ENCODE measurements at places on chromosomes 2 and 18.

GRCh38 chr18:8776013-8776943 lies 70.9 kb downstream of the MTCL1 start:
- DNase-seq = no peak

DNA sequence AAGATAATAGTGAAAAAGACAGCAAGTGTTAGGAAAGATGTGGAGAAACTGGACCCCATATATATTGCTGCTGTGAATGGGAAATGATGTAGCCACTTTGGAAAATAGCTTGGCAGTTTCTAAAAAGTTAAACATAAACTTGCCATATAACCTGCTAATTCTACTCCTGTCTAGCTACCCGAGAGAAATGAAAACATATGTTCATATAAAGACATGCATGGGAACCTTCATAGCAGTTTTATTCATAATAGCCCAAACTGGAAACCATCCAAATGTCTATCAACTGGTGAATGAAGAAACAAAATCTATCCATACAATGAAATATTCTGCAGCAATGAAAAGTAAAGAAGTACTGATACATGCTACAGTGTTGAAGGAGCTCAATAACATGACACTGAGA lies 50.4 kb upstream of the NABP1 start:
- no peak for DNase-seq

DNA sequence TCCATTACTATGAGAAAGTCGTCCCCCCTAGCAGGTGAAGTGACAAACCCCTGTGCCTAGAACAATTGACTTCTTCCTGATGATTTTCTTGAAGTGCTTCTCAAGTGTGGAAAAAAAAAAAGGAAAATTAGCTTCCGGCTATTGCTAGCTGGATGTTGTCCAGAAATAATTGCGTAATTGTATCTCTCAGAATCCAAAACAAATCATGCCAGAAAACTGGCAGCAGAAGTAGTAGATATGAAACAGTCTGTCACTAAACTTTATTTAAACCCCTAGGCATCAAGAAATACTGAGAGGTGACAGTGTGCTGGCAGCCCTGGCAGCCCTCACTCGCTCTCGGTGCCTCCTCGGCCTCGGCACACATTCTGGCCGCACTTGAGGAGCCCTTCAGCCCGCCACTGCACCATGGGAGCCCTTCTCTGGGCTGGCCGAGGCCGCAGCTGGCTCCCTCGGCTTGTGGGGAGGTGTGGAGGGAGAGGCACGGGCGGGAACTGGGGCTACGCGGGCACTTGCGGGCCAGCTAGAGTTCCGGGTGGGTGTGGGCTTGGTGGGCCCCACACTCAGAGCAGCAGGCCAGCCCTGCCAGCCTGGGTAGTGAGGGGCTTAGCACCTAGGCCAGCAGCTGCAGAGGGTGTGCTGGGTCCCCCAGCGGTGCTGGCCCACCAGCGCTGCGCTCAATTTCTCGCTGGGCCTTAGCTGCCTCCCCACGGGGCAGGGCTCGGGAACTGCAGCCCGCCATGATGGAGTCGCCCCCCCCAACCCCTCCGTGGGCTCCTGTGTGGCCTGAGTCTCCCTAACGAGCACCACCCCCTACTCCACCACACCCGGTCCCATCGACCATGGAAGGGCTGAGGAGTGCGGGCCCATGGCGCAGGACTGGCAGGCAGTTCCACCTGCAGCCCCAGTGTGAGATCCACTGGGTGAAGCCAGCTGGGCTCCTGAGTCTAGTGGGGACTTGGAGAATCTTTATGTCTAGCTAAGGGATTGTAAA lies 80.5 kb upstream of the ABCA12 start:
- no peak for DNase-seq

- DNase-seq = no peak
These were observed 137.0 kb downstream of the ZNF532 start for GRCh38 chr18:59001721-59002120.

- DNase-seq = no peak
These were observed 246.4 kb upstream of the RAB6C start for GRCh38 chr2:129733041-129733440.

GRCh38 chr2:37617119-37617892 lies 54.1 kb downstream of the CDC42EP3 start:
- DNase-seq = peak; percentile 78

- no peak for DNase-seq
These were observed 26.6 kb upstream of the NAPG start for GRCh38 chr18:10499230-10499629.

- no peak for DNase-seq
These were observed 264.9 kb downstream of the MREG start for GRCh38 chr2:215748446-215748845.

- no peak for DNase-seq
These were observed 56.7 kb downstream of the SF3B1 start for GRCh38 chr2:197378086-197378485.

GRCh38 chr2:233912691-233913423 lies 4.3 kb upstream of the TRPM8 start:
- DNase-seq = no peak

DNA sequence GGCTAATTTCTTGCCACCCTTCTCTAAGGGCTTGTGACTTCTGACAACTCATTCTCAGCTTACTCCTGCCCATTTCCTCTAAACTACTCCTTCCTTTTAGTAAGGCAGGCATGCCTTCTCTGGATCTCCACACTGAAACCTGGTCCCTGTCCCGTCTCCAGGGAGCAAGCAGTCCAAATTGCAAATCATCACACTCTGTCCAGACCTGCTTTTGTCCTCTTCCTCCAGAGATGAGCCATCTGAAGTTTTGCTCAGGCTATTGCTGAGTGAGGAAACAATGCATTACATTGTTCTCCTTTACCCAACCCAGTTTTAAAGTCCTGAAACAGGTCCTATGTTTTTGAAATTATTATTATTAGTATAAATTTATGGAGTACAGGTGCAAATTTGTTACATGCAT lies 57.3 kb downstream of the ARHGAP25 start:
- no peak for DNase-seq

DNA sequence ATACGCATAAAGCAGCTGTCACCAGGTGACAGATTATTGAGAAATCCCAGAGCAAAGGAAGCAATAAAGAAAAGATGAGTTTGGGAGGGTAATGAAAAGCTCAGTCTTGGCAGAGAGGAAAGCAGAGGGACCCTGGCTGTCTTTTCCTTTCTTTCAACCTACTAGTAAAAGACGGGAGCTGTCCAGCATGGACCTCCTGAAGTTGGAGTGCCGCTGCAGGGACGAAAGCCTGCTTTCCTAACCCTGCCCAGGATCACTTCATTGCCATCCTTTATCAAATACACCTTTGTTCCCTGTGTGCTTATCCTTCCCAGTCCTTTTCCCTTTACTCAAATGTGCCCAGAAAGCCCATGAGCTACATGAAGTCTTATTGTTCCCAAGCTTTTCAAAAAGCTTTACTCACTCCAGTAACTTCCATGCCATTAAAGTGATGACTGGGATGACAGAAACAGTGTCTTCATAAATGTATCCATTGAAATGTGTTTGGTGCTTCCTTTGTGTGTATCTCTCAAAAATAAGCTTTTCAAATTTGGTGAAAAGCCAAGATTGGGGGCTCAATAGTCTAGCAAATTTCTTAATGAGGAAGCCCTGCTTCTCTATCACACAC lies 3.7 kb upstream of the SPR start:
- no peak for DNase-seq

GRCh38 chr2:173511942-173512341 lies 157.3 kb downstream of the CDCA7 start:
- DNase-seq = no peak

DNA sequence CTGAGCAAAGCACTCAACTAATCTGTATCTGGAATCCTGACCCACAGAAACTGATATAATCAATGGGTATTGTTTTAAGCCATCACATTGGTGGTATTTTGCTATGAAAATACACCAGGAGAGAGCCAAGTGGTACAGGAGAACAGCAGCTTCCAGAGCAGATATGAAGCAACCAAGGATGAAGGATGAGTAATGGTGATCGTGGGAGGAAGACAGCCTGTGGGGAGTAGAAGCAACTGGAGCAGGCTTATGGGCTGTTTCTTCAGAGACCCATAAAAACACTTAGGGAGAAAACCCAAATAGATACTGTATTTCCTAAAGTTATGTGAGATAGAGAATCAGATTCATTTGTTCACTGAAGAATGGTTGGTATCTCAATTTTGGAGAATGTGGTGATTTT lies 330.8 kb downstream of the NUP35 start:
- DNase-seq = no peak

DNA sequence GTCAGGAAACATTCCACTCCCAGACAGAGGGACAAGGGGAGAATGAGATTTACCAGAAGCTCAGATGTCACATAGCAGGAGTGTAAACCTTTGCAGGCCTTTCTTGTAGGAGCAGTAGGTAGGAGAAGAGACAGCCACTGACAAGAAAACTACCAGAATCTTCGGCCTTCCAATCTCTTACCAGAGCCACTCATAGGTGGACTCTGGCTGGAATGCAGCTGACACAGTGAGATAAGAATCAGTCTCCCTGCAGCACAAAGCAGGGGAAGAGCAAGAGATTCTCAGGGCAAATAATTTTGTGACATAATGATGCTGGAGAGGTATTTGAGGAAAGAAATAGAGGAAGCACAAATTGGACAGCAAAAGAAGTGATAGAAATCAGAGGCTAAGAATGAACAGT lies 1534.5 kb downstream of the DPP10 start:
- no peak for DNase-seq

DNA sequence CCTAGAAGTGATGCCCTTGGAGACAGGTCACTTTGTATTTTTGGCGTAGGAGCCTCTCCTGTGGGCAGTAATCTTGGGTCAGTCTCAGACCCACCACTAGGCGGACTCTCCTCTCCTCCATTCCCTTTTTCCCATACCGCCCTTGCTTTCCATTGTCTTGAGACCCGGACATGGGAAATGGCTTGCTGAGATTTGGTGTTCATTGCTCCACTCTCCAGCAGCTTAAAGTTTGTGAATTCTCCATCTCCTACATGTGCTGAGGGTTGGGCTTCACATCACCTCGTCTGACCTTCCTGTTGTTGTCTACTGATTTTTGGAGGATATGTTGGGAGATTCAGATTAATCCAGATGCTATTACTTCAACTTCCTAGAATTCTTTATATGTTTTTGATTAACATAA lies 159.2 kb upstream of the RAB12 start:
- no peak for DNase-seq

DNA sequence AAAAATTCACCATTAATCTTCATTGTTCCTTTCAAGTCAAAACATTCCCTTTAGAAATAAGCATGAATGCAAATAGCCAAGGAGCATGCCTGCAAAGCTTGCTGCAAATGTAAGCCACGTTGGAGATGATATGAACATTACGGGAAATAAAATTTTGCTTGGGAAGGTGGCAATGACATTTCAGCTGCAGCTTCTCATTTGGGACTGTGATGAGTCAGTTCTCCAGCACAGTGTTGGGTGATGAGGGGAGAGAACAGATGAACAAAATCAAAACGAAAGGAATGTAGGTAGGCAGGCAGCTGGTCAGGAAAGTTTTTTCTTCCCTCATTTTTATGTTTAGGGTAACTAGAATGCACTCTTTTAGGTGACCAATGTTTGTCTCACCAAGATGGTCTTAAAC lies 65.3 kb upstream of the CHRNA1 start:
- no peak for DNase-seq

DNA sequence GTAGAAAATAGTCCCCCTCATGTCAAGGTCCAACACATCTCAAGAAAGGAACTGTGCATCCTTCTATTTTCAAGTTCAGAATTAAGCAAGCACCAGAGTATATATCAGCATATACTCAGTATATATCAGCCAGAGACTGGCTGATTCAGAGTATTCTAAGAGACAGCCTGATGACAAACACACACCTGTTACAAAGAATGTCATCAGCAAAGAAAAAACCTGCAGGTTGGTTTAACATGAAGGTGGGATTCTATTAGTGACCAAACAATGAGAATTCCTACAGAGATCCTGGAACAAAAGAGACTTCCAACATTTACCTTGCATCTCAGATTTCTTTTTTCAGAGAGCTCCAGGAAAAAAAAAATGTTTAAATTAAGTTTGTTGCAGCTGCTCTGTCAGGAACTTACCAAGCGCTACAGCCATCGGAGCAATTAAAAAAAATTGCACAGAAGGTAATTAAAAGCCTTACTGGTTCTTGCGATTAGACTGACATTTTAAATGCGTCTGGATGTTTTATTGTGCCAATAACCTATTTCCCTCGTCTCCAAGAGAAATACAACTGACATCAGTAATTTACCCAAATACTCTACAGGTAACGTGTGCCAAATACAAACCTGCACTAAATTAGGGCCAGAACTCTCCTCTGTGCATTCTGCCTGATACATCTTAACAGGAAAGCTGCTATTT lies 218.1 kb downstream of the HNMT start:
- DNase-seq = peak; percentile 3

GRCh38 chr2:26807788-26808460 lies 22.1 kb downstream of the CENPA start:
- no peak for DNase-seq

GRCh38 chr2:241033336-241033987 lies 35.0 kb downstream of the SNED1 start:
- no peak for DNase-seq

- DNase-seq = no peak
These were observed 866.0 kb upstream of the ACVR2A start for GRCh38 chr2:146978577-146979555.

DNA sequence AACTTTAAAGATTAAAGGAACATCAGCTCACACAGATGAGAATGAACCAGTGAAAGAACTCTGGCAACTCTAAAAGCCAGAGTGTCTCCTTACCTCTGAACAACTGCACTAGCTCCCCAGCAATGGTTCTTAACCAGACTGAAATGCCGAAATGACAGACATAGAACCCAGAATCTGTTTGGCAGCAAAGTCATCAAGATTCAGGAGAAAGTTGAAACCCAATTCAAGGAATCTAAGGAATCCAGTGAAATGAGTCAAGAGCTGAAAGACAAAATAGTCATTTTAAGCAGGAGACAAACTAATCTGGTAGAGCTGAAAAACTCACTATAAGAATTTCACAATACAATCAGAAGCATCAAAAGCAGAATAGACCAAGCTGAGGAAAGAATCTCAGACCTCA lies 72.0 kb downstream of the STRADB start:
- no peak for DNase-seq

DNA sequence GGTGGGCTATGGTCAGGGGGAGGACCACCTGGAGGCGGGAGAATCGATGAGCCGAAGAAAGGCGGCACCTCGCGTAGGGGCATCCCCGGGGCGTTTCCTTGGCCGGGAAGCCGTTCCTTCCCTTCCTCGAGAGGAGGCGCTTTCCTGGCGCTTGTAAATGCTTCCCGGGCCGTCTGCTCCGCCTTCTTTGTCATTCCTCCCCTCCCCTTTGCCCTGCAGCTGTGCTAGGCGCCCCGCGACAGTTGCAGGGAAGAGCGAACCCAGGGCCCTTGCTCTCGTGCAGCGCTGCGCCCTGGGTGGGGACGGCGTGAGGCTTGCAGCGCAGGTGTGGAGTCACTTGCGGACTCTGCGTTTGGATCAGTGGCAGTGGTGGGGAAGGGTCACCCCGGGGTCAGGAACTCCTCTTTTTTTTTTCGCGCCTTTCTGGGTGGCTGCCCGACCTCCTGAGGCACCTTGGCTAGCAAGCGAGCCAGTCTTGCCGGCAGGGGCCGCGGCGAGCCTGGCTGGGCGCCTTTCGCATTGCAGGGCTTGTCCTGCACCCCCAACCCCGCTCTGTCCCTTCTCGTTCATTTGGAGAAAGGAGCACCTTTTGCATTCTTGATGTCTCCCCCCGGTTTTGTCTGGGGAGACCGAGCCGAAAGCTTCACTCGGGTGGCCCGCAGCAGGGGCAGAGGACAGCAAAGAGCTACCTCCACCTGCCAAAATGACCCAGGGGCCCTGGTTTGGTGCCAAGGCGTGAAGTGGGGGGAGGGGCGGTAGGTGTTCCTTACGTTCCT lies 858 bp downstream of the KCNS3 start:
- peak; percentile 85 for DNase-seq

GRCh38 chr18:37493352-37493935 lies 72.2 kb downstream of the CELF4 start:
- no peak for DNase-seq

All from NCI-H748 treated with DMSO at 0.1 percent for 48 hours (cell line).